ENCODE measurements at places on chromosomes 3 and 15. TPM values are rescaled to one million over a fixed set of nuclear protein-coding genes. Genes with fewer than 3 reads are reported as not detected.

DNA sequence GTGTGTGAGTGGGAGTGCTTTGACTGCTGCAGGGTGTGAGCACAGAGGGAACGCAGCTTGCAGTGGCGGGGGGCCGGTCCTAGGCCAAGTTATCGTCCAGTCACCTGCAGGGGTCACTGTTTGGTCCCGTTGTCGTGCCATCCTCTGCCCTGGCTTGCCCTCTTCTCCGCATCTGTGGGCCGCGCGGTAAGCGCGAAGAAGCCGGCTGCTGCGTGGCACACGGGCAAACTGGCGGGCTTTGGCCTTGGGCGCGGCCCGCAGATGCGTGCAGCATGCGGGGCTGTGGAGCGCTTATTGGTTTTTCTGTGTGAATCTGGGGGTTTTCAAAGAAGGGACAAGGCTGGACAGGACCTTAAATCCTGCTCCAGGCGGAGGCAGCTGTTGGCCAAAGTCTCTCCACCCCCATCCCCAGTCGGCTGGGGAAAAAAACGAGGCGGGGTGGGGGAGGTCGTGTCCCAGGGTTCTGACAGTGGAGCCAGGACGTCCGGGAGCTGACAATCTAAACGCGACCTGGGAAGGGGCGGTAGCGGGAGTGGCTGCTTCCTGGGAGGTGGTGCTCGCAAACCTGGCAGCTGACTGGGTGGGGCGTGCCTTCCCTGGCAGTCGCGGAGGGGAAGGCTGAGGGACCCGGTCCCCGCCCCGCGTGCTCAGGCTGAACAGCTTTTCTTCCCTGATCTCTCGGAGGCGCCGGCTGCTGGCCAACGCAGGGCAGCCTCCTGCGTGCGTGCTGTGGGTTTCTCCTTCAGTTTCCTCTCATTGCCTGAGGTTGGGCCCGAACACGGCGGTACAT, 39.7 kb upstream of the VEPH1 start:
- no peak for DNase-seq

DNA sequence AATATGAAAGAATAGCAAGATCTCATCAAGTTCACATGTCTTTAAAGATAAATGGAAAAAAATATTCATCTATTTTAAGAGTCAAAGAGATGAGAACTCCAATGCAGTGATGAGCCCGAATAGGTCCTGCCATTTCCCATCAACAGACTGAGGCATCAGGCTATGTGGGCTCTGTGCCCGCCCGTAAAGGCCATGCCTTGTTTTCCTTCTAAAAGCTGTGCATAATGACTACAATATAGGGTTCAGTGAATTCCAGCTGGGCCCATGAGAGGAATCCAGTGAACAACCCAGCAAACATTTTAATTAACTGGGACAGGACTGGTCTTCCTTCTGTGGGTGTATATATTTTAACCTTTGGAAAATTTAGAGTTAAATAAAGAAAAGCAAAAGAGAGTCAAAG, 44.6 kb downstream of the RASGRP1 start:
- DNase-seq = no peak

- no peak for DNase-seq
Measured at GRCh38 chr15:51496246-51496645, 126.3 kb downstream of the DMXL2 start.

DNA sequence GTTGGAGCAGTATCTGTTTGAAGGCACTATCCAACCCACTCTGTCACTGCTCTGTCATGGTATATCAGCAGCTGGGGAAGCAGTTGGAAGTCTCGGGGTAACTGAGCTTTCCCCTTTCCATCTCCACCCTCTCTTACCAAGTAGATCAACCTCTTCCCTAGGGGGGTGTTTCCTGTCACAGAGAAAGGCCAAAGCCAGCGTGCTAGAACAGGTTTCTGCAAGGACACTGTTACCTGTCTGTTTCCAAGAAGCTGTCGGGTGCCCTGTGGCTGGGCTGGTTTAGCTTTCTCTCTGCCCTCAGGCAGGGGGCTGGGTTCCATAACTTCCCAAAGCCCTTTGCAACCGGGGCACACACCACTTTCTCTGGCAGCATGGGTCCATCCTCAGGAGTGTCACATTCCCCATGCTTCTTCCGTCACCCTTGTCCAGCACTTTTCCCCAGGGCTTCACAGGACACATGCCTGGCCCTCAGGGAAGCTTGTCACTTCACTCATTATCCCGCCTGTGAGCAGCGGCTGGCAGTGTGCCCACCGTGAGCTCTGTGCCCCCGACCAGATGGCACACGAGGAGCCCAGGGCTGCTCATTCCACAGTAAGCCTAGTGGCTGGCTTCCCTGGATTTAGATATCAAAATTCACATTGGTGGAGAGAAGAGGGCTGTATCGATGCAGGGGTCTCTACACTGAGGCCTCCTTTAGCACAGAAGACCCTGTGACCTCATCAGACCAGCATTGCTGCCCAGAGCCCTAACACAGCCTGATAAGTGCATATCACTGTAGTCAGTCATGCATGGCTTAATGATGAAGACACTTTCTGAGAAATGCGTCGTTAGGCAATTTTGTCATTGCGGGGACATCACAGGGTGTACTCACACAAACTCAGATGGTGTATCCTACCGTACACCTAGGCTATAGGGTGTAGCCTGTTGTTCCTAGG, 205.8 kb downstream of the SLCO3A1 start:
- no peak for DNase-seq

DNA sequence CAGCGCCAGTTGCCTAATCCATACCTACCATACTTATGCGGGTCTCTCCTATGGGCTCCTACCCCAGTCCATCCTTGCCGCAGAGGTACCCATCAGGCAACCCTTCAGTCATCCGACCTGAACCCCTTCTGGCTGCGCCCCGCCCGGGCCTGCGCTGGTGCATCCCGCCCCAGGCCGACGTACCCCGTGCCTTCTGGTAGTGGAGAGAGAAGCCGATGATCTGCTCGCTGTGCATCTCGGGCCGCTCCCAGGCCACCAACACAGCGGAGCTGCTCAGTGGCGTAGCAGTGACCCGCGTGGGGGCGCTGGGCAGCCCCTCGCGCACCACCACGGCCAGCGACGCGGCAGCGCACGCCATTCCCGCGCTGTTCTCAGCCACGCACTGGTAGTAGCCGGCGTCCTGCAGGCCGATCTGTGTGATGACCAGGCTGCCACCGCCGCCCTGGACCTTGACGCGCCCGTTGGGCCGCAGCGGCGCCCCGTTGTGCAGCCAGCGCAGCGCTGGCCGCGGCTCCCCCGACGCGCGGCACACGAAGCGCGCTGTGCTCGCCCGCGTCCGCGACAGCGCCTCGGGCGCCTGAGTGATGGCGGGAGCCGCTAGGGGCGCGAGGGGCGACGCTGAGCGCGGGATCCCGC, 17.9 kb upstream of the IGDCC3 start:
- no peak for DNase-seq

DNA sequence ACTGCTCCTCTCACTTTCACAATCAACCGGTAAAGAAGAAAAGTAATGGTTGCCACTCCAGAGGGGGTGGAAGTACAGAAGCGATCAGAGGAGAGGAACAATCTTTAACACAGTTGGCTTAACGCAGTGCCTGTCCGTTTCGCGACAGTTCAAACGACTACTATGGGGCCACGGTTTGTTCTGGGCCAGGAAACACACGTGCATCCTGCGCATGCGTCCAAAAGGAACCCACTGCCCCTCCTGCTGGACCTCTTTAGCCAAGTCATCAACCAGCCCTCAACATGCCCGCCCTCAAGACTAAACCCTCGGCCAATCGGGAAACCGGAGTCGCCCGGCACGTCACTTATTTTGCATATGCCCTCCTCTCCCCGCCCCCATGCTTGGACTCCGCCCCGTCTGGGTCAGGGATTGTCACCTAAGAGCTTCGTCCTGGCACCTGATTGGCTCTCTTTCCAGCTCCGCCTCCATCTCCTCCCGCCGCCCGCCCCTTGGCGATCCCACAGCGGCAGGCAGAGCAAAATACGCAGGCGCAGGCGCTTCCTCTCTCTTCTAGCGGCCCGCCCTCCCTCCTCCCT, 345 bp upstream of the CDV3 start:
- peak; percentile 98 for DNase-seq

GRCh38 chr3:21142031-21142430, 609.0 kb downstream of the ZNF385D start:
- DNase-seq = no peak

DNA sequence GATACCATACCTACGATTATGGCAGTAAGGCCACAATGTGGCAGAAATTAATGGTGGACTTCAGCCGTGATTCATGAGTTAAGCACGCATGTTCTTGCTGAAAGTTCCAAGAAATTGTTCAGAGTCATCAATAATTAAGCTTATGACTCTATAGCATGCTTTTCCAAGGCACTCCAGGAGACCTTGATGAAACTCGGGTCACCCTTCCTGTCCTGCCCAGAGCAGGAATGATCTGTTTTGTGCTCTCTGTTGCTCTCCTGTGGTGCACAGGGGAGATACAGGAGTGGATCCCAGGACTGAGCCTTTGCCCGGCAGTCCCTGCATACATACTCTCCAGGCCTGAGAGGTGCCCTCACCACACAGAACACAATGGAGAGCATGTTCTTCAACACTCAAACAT, 141.6 kb upstream of the SLC2A2 start:
- DNase-seq = no peak

- no peak for DNase-seq
Measured at GRCh38 chr15:100580414-100580813, 21.6 kb downstream of the LINS1 start.

DNA sequence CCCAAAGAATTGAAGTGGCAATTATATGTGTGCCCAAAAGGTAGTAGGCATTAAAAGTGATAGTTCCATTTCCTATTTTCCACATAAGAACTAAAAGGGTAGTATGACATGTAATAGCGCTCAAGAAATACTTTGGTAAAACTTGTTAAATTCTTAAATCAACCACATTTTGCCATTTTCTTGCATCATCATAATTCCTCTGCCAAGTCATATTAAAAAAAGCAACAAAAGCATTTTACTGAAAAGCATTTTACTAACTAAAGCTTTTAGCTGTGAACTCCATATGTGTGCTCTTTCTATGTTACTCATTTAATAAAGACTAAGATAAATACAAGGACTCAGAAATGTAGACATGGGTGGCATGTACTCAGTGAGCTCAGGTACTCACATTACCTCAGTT, 70.1 kb downstream of the GPR160 start:
- no peak for DNase-seq

- no peak for DNase-seq
Measured at GRCh38 chr3:39222462-39222861, 30.1 kb upstream of the XIRP1 start.

GRCh38 chr3:114847564-114847963, 299.5 kb downstream of the ZBTB20 start:
- no peak for DNase-seq

- DNase-seq = no peak
Measured at GRCh38 chr3:194974468-194975135, 288.9 kb downstream of the FAM43A start.

DNA sequence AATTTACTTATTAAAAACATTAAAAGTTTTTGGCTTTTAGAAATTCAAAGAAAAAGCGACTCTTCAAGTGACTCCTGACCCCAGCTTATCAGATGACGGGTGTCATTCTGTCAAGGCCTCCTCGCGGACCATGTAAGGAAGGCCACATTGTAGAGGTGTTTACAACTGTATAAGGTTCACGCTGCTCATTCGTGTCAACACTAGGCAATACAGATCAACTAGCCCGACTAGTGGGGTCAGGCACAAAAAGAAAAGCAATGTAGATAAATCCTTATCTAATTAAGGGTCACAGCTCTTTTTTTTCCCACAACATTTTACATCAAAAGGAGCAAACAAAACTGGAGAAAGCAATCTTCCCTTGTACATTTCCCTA, 207.5 kb upstream of the NR2F2 start:
- no peak for DNase-seq

GRCh38 chr15:74319596-74320351, 47.7 kb downstream of the CYP11A1 start:
- no peak for DNase-seq

DNA sequence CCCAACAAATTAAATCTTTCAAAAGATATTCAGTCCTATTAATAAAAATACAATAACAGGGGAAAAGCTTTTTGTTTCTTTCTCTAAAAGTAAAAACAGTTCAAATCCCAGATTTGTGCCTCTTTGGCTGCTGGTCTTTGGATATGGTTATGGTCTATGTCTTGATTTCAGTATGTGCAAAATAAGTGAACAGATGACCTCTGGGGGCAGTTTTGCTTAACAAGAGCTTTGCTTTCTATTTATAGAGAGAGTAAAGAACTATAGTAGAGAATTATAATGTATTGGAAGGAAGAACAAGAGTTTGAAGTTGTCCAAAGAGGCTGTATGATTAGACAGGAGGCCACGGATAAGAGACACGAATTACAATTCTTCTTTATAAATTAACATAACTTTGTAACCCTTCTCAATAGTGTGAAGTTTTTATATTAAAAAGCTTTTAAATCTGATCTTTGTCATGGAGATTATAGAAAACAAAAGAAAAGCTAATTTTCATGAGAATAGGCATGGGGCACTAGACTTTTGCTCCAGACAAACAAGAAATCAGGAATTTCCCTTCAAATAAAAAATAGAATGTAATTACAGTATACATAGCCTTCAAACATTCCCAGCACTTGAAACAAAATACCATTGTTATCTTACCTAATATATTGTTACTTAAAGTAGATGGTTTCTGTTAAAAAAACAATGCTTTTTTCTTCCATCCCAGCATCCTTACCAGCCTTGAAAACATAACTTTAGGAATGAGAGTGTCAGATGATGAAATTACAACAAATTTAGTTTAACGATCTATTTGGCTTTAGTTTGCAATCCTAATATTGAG, 432.7 kb upstream of the ARHGEF26 start:
- no peak for DNase-seq

GRCh38 chr3:157514371-157514895, 11.2 kb upstream of the VEPH1 start:
- no peak for DNase-seq

GRCh38 chr15:100236981-100237720, 104.6 kb downstream of the ADAMTS17 start:
- DNase-seq = no peak

DNA sequence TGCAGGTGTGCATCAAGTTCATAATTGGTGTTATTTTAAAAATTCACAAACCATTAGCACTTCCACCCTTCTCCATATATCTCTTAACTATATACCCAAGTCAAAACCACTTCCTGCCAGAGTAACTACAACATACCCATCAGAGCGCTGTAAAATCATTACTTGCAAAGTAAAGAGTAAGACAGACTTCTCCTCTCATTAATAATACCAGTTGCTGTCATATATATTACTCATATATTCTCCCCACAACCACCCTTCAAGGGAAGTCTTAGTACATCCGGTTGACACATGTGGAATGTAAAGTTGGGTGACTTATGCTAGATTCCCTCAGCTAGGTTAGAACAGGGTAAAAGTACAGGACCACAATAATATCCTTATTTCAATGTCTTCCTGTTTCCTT, 5.6 kb downstream of the TERC start:
- DNase-seq = no peak

GRCh38 chr3:2839876-2840275, 270.3 kb downstream of the IL5RA start:
- no peak for DNase-seq

P2RY12 gene
- total RNA-seq = 8.3 TPM

RBP2 gene
- total RNA-seq = not detected

FAM227B gene
- total RNA-seq = not detected

CPA3 gene
- 4.8 TPM for total RNA-seq

UMPS gene
- 30.1 TPM for total RNA-seq

ULK4 gene
- total RNA-seq = 15.8 TPM

CCR1 gene
- total RNA-seq = 88.6 TPM

CCDC13 gene
- 2.6 TPM for total RNA-seq

PAQR5 gene
- total RNA-seq = 1.0 TPM
